ENCODE measurements at places on chromosomes 2 and 18. TPM values are rescaled to one million over a fixed set of nuclear protein-coding genes. Genes with fewer than 3 reads are reported as not detected.

The CMPK2 gene
- 0.31 TPM for total RNA-seq

The THADA gene
- total RNA-seq = 20.5 TPM

DNA sequence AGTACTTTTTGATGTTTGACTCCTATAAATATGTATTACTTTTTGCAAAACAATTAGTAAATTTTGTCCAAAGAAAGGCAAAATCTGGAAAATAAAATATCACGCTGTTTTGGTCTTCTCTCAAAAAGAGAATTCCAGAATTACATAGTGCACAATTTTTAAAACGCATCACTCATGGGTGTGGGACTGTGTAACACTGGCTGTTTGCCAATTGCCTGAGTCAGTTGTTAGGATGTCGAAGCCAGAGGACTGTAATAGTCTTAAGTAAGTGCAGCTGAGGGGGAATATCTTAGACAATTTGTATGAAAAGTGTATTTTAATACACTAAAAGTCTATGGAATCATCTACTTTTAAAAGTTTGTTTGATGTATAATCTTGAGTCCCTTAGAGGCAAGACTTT, 24.1 kb upstream of the EPHA4 start:
- H3K36me3 ChIP-seq = no peaks in the 10 kb centered on the region
- H3K27ac ChIP-seq = no peak overlapping the region
- no peak overlapping the region for H3K4me3 ChIP-seq
- no peaks in the 10 kb centered on the region for H3K4me1 ChIP-seq
- no peaks in the 10 kb centered on the region for H3K27me3 ChIP-seq

GRCh38 chr18:25176518-25177042, 175.4 kb downstream of the ZNF521 start:
- peak overlapping the region; percentile 32 for H3K27ac ChIP-seq
- DNase-seq = no peak
- H3K4me1 ChIP-seq = peaks cover 25% of the 10 kb centered on the region
- no peaks in the 10 kb centered on the region for H3K27me3 ChIP-seq

DNA sequence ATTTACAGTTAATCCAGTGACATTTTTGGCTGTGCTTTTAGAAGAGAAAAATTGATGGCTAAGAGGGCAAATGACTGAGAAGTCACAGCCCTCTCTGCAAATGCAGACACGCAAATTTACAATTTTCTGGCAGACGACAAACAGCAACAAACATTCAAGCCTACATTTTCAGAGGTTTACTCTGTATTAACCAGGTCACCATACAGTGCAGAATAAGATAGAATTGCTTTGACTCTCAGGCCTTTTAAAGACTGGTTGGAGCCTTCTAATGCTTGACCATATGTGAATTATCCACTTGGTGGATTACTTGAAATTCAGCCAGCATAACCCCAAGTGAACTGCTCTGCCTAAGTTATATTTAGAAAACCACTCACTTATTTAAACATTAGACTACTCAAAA, 280.9 kb upstream of the STON1 start:
- H3K27me3 ChIP-seq = no peaks in the 10 kb centered on the region
- H3K4me3 ChIP-seq = no peak overlapping the region
- peaks cover 5% of the 10 kb centered on the region for H3K4me1 ChIP-seq
- no peaks in the 10 kb centered on the region for H3K36me3 ChIP-seq
- H3K27ac ChIP-seq = no peak overlapping the region
